H7 (cell line): ENCODE measurements at places on chromosomes 3 and 15.

GRCh38 chr3:172315401-172316091 is 132.7 kb downstream of the GHSR start:
- DNase-seq = no peak

- peak; percentile 6 for DNase-seq
Measured at GRCh38 chr3:156360963-156361362, 194.0 kb downstream of the SSR3 start.

- DNase-seq = peak; percentile 73
Measured at GRCh38 chr15:79172032-79172481, 81.5 kb upstream of the RASGRF1 start.

- no peak for DNase-seq
Measured at GRCh38 chr15:92076541-92076940, 223.0 kb downstream of the SLCO3A1 start.

DNA sequence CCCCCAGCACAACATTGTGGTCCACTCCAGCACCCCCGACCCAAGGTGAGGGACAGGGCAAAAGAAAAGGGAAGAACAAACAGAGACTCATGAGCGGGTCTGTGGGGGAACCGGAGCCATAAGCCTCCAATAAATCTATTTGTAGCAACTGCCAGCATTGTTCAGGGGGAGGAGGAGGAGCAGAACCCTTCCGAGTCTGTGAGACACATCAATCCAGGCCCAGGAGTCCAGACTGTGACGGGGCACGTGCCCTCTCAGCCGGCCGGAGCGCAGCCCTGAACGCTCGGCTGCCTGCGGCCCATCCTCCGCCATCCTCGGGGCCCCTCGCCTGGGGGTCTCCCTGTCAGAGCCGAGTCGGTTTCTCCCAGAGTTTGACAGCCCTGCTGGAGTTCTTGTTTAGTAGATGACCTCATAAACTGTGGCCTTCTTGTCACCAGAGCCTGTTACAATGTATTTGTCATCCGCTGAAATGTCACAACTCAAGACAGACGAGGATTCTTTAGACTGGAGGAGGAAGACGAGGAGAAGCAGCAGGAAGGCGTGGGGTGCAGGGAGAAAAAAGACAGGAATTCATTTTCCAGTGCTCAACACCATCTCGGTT is 47.9 kb downstream of the TLE3 start:
- DNase-seq = peak; percentile 59

- DNase-seq = no peak
Measured at GRCh38 chr3:177852001-177852807, 654.9 kb upstream of the TBL1XR1 start.

DNA sequence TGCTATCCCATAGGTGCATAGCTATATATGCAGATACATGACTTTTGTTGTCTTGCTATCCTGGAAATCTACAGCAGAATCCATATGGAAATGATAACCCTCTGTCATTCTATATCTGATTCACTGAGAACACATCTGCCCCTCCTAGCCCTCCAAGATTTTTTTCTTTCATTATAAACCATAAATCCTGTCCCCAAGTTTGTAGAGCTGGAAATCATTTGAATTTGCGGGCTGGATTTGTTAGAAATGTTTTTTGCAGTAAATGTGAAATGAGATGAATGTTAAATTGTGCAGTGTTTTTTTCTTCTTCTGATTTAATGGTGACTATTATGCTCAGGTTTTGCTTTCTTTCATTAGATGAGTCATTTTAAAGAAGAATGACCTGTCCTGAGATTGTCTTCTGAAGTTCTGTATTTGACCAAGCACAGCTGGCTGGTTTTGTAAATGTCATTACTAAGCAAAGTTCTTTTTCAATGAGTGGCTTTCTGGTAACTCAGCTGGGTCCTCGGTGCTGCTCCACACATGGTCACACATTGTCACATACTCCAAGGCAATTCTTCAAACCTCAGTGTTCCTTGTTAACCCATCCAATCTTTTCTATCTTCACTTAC is 25.3 kb upstream of the ABHD17C start:
- no peak for DNase-seq

DNA sequence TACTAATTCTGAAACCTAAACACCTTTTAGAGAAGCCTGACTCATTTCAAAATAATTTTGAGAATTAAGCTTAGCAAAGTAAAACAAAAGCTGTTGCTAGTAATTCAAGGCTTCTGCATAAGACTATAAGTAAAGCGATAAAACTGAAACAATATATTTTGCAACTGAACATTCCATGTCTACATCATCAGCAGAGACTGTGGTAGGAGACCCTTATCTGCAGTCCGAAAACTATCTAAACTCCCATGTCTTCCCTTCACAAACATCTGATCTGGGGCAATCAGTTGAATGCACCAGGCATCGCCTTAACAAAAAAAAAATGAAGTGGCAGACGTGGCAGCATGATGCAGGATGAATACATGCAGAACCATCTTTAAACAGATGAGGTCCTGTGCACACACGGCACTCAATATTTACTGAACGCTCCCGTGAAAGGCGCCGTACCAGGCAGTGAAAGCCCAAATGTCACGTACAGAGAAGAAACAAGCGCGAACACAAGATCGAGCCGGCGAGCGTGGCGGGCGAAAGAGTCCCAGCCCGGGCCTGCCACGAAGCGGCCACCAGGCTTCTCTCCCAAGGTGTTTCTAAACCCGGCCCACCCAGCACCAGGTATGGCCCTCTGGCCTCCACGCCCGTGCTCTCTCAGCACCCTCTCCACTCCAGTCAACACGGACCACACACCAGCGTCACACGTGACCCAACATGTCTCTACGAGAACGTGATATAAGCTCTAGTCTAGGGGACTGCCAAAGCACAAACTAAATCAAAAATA is 63.0 kb downstream of the CHSY1 start:
- DNase-seq = peak; percentile 46

DNA sequence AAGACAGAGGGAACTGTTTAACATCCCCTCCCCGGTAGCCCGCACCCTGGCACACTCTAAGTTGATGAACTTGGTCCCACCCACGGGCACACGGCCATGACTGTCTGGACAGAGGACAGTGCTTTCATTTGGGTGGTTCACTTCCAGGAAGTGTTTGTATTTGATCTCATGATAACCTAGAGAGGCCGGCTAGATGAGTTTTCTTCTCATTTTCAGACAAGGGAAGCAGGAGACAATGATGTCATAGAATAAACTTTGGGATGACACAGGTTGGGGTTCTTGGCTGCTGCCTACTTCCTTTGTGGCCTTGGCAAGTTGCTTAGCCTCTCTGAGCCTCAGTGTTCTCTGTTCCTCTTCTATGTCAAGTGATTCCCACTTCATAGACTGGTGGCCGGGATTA is 16.1 kb upstream of the LYSMD4 start:
- DNase-seq = no peak

- no peak for DNase-seq
Measured at GRCh38 chr3:131349946-131350347, 31.6 kb upstream of the NUDT16 start.

DNA sequence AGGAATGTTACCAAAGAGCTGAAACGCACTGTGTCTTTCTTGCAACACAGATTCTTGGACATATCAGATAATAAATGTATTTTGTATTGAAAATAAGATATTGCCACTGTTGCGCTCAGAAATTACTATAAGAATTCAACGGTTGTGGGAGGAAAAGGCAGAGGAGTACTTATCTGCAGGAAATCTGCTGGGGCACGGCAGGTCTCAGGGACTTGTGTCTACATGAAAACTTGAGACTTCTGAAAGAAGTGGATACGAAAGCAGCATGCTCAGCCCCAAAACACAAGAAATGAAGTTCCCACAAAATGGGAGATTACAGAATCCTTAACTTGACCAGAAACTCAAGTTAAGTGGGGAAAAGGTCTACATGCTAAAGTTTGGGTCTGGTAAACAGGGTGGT is 86.5 kb downstream of the IGSF11 start:
- DNase-seq = no peak

DNA sequence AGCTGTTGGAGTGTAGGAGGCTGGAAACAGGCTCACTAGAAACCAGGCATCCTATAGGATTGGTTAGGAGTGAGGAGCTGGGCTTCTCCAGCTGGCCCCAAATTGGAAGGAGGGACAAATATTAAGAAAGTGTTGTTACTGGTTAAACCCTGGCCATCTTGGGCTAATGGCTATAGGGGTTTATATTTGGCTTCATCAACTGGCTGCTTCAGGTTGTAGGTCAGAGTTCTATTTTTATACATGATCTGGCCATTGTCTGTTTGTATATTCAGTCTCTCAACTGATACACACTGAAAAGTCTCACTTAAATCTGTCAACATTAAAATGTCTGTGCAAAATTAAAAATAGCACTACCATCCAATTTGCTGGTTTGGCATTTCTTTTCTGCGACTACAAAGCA is 70.2 kb upstream of the ARRDC4 start:
- DNase-seq = no peak

DNA sequence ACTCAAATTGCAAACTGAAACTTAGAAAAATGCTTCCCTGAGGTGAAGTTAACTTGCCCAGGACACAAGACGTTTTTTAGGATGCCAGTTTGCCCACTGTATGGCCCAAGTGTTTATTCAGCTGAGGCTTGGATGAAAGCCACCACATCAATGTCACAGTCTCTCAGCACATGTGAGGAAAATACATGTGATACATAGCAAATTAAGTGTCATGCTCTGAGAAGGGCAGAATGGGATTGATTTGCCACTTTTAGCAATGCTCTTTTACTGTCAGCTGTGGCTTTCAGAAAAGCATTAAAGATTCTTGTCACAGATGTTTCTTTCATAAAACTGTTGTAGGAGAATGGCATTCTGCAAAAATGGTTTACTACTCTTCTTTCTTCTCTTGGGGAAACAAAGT is 165.5 kb downstream of the ZIC1 start:
- no peak for DNase-seq

- no peak for DNase-seq
Measured at GRCh38 chr15:38810686-38811085, 246.1 kb upstream of the RASGRP1 start.

DNA sequence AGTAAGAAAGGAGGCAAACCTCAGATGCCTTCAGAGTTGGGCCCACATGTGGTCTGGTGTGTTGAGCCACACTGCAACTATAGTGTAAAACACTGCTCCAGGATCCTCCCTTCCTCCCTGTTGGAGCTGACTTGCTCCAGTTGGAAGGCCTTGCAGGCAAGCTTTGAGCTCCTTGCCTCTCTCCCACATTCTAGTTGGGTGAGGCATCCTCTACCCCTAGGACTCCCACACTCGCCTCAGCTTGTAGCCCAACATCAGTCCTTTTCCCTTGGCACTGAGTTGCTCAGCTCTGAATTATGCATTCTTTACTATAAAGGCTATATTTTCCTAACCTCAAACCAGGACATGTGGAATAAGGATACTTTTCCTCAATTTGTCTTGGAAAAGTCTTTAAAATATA is 143.9 kb downstream of the NECTIN3 start:
- no peak for DNase-seq

- DNase-seq = no peak
Measured at GRCh38 chr3:101936419-101937356, 87.4 kb downstream of the NFKBIZ start.

- DNase-seq = no peak
Measured at GRCh38 chr15:78455749-78456148, 17.7 kb downstream of the IREB2 start.

- DNase-seq = no peak
Measured at GRCh38 chr3:116374901-116375300, 70.4 kb downstream of the LSAMP start.

DNA sequence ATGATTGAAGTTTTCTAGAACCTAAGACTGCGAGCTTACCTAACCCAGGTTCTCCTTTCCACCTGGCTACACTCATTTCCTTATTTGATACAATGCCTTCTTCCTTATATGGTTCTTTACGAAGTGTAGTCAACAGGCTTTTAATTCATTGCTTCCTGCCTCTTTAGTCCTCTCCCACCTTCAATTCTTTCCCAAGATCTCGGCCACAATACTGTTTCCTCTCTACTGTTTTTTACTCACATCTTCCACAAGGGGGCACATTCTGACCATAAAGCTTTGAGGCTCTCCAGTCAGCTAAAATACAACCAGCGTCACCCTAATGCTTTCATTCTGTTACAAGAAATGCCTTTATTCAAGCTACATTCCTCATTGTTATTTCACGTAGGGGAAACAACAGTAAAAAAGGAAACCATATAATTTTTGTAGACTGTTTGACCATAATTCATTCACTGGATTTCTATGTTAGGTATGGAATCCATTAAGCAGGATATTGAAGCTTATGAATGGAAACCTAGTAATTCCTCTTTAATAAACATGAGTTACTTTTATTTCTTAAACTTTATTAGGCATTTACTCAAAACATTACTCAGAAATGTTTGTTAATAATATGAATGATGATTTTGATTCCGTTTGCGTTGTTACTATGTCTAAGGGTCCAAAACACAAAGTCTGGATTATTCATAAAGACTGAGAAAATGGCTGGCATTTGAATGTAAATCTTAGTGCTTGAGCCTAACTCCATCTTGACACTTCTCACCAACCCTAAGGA is 29.5 kb upstream of the VEPH1 start:
- peak; percentile 61 for DNase-seq

- DNase-seq = no peak
Measured at GRCh38 chr3:182913889-182914288, 66.4 kb downstream of the DCUN1D1 start.

GRCh38 chr15:39942101-39942752 is 8.3 kb downstream of the EIF2AK4 start:
- peak; percentile 40 for DNase-seq

DNA sequence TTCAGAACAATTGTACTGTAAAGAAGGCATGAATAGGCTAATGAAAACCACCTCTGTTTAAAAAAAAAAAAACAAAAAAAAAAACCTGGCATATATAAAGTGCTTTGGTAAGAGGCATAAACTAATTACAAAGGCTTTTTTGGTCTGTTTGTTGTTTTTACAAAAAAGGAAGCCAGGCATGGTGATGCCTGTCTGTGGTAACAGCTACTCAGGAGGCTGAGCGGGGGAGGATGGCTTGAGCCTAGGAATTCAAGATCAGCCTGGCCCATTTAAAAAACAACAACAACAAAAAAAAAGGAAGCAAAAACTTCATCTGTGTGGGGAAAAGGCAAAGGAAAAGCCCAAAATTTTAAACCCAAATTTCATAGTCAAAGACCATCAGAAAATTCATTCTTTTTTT is 47.0 kb downstream of the OSBPL10 start:
- no peak for DNase-seq

GRCh38 chr15:92451225-92451825 is 57.6 kb downstream of the ST8SIA2 start:
- DNase-seq = no peak

- DNase-seq = no peak
Measured at GRCh38 chr15:64521201-64521600, 60.8 kb downstream of the ZNF609 start.

DNA sequence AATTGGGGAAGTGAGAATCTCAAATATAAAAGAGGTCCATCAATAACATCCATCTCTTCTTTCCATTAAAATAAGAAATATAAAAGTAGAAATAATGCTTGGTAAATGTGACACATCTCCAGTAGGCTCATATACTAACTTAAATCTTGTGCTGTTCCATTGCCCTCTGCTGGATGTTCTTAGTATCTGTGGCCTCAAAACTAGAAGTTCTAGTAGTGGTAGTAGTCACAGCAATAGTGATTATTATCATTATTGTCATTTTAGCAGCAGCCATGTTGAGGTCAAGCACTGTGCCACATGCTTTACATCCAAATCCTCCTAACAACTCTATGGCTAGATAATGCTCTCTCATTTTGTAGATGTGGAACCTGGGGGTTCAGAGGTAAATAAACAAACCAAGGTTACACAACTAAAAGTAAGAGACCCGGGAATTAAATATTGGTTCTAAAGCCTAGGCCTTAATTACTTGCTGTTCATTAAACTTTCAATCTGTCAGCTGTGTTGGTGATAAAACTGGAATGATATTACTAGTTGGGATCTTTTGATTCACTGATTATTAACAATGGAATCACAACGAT is 20.2 kb upstream of the BTLA start:
- DNase-seq = peak; percentile 18
